IMR-90 (cell line): ENCODE measurements at places on chromosomes 13 and 19. TPM values are rescaled to one million over a fixed set of nuclear protein-coding genes. Genes with fewer than 3 reads are reported as not detected.

KLK1 gene
- polyA plus RNA-seq: not detected in 2 replicates

PDE4C gene
- polyA plus RNA-seq: 0.22 and 0.24 TPM in 2 replicates

ZMYM2 gene
- polyA plus RNA-seq: 10.8 and 15.7 TPM in 2 replicates

FFAR2 gene
- not detected in 2 replicates for polyA plus RNA-seq

SYNE4 gene
- polyA plus RNA-seq: 0.27 and 0.34 TPM in 2 replicates

ODAD3 gene
- polyA plus RNA-seq: 0.04 and 0.44 TPM in 2 replicates

SSC5D gene
- 14.1 and 19.1 TPM in 2 replicates for polyA plus RNA-seq

SERPINE3 gene
- polyA plus RNA-seq: not detected in 2 replicates

CELF5 gene
- 0.02 TPM in 1 of 2 replicates, not detected in the other for polyA plus RNA-seq

ZNF540 gene
- 0.03 and 0.34 TPM in 2 replicates for polyA plus RNA-seq

KASH5 gene
- not detected in 2 replicates for polyA plus RNA-seq
